Activated naive CD4-positive, alpha-beta T cell treated with anti-CD3 and anti-CD28 coated beads, Interleukin-2, amount 50 U/mL, for 72 hours (primary cell): ENCODE measurements at places on chromosomes 2 and 18.

DNA sequence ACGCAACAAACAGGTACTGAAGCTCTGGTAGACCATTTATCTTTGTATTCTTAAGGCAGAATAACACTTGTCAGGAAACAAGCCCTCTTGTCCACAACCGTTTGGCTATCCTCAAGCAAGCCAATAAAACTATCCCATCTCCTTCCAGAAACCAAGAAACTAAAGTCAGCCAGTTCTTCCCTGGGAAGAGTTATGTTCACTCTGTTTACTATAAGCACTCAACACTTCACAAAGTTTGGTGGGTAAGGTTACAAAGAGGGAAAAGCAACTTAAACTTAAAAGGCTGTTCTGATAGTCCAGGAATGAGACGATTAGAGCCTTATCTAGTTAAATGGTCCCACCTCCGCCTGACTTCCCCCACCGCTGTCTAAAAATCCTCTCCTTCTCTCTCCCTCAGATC is 25.6 kb downstream of the LRP2 start:
- DNase-seq = no peak

GRCh38 chr2:212033888-212034287 is 504.7 kb downstream of the ERBB4 start:
- DNase-seq = no peak

GRCh38 chr2:111066062-111066593 is 54.6 kb upstream of the BCL2L11 start:
- DNase-seq = no peak

DNA sequence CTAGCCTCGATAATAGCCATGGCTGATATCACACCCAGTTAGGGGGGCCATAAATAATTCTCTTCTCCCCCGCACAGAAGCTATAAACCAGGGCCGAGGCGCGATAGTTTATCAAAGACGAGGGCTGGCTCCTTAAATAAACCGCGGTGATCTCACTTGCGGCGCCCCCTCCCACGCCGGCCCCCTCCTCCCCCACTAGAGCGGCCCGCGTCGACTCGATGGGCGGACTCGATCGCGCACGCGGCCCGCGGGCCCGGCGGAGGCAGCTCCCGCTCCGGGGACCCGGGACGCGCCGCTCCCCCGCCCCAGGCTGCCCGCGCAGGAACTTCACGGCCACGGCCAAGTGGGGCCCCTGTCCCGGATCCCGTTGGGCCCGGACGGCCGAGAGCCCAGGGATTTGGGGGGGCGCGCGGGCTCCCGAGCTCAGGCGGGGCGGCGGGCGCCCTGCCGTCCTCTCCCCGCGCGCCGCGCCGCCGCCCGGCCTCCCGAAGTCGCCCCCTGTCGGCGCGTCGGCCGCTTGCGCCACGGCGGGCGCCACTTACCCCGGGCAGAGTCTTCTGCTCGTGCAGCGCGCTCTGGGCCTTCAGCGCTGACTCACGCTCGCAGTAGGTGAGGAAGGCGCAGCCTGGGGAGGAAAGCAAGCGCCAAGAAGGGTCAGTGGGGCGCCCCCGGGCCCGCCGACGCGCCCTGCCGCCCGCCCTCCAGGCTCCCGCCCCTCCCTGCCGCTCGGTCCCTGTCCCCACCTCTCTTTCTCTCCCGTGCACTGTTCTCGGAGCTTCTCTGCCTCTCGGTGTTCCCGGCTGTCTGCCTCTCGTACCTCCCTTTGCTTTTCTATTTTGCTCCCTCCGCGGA is 80.4 kb downstream of the CELF4 start:
- DNase-seq = peak; percentile 44

GRCh38 chr2:144183727-144184126 is 336.2 kb downstream of the ZEB2 start:
- peak; percentile 63 for DNase-seq

- DNase-seq = no peak
Observed at GRCh38 chr2:147490401-147491261, 354.2 kb upstream of the ACVR2A start.

DNA sequence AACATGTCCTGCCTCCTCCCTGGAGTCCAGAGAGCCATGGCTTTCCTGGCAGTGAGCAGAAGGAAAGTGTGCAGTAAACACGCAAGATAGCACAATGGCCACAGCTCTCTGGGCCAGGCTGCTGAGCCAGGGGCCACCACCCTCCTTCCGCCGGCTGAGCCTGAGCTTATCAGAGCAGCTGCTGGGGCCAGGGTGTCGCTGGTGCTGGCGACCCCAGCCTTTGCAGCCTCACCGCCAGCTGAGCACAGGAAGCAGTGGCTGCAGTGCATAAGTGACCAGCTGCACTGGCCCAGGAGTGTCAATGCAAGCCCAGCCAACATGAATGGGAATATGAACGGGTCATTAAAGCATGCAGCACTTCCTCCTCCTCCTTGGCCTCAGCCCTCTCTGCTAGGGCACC is 172.0 kb downstream of the ZFP36L2 start:
- no peak for DNase-seq

- no peak for DNase-seq
Observed at GRCh38 chr18:79521416-79522205, 125.9 kb downstream of the NFATC1 start.

GRCh38 chr2:207289295-207290018 is 123.7 kb upstream of the KLF7 start:
- DNase-seq = no peak

- no peak for DNase-seq
Observed at GRCh38 chr18:11033503-11033902, 115.9 kb downstream of the PIEZO2 start.

- no peak for DNase-seq
Observed at GRCh38 chr2:74199871-74200305, 1.5 kb downstream of the MTHFD2 start.

- DNase-seq = no peak
Observed at GRCh38 chr2:61770298-61770697, 83.6 kb downstream of the FAM161A start.

DNA sequence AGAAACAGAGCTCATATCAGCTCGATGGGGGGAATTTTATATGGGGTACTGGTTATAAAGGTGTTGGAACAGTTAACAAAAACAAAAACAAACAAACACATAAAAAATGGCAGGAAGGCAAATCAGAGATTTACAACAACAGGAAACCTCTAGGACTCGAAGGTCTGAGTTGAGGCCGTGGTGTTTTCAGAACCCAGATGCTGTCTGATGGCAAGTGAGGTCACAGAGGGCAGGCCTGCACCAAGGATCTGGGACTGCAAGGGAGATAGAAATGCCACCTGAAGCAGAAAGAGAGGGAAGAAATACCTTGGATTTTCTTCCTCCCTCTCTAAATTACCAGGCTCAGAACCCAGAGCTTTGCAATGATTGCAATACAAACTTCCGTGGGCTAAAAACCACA is 429.5 kb downstream of the ZNF521 start:
- no peak for DNase-seq

DNA sequence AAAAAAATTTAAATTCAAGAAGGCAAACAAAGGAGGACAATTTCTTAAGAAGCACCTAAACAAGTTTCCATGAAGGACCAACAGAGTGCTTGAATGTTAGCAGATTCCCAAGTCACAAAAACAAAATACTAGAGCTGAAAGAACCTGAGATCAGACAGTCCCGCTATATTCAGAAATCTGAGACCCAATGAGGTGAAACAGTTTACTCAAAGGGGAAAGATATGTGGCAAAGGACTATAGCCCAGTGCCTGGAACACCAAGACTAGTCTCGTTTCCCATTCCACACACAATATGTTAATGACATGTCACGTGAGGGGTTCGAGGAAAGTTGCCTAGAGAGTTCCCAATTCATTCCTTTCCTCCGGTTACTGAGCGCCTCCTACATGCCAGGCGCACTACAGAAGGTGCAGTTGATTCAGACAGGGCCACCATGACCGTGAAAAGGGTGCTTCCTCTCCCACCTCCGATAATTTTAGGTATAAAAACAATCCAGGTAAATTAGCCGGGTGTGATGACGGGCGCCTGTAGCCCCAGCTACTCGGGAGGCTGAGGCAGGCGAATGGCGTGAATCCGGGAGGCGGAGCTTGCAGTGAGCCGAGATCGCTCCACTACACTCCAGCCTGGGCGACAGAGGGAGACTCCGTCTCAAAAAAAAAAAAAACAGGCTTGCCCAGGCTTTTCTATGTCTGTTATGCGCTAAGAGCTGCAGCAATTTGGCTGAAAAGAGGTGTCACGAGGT is 617 bp downstream of the SRBD1 start:
- peak; percentile 4 for DNase-seq

DNA sequence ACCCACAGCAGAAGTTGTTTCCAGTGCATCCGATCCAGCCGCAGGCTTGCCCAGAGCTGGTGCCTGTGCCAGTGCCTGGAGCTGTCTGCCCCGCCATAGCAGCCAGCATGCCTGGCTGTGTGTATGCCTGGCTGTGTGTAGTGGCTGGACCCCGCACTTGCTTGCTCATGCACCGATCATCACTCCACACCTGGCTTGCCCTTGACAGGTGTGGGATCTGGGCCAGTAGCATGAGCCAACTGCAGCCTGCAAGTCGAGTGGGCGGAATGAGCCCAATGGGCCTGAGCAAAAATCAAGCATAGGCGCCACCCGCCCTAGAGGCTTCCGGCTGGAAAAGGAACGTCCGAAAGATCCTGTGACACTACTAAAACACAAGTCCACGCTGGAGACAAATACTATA is 74.5 kb downstream of the EPB41L3 start:
- no peak for DNase-seq

DNA sequence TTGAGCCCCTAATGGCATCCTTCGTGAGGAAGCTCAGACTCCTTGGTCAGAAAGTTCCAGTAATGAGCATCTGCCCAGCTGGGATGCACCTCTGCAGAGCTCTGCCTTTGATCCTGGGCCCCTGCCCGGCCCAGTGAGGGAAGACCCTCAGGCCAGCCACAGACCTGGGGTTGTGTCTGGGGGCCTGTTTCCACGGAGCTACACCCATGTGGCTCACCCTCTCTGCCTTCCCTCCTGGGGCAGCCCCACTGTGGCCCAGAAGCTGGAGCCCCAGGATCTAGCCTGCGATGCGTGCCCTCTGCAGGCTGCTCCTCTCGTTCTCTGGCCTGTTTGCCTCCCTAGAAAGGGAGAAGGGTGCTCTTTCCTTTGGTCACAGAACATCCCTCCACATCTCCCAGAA is 9.8 kb downstream of the KCNF1 start:
- no peak for DNase-seq

- DNase-seq = no peak
Observed at GRCh38 chr2:117674172-117674571, 140.3 kb upstream of the DDX18 start.

DNA sequence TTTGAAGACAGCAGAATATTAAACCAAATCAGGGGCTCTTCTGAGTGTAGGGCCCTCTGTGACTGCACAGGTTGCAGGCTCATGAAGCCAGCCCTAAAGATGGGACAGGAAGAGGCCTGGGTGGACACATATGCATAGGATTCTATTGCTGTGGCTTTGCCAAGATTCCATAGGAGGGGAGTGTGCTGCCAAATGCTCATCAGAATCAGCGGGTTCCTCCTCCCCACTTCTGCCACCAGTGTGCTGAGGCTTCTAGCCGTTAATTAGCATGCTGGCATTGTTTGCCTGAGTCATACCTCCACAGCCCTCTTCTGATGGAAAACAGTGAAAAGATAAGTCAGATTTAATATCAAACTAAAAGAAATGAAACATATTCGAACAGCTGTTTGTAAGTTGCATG is 103.9 kb upstream of the TMEFF2 start:
- DNase-seq = no peak

GRCh38 chr2:168723275-168723899 is 79.0 kb upstream of the NOSTRIN start:
- DNase-seq = no peak

- DNase-seq = no peak
Observed at GRCh38 chr2:64243081-64244036, 99.1 kb upstream of the PELI1 start.

GRCh38 chr2:232444409-232445148 is 11.4 kb upstream of the ALPI start:
- peak; percentile 82 for DNase-seq

DNA sequence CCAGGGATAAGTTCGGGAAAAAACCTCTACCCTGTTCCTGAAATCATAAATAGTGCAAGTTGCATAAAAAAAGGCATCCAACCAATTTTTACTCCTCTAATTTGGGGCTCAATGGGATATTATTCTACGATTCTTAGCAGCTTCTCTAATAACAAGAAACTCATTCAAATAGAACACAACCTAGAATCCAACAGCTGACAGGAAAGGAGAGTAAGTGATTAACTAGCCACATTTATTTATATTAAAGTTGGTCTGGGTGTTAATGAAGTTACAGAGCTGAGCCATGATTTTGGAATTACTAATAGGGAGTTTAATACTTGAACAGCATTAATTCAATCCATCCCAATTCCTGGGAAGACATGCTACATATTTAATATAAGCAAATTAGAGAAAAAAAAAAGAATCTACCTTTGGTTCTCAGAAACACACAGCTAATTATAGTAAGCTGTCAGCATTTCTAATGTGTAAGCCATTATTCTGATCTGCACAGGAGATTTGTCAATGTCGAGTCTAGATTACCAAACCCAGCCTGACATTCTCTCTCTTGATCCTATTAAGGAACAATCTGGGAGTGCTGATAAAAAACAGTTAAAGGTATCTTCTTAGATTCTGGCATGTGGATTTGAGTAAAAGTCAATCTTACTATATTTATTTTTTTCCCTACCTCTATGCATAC is 267.7 kb downstream of the NBAS start:
- no peak for DNase-seq

- no peak for DNase-seq
Observed at GRCh38 chr2:236093134-236093533, 75.1 kb downstream of the GBX2 start.

GRCh38 chr2:16037808-16038457 is 97.6 kb downstream of the MYCN start:
- DNase-seq = no peak

DNA sequence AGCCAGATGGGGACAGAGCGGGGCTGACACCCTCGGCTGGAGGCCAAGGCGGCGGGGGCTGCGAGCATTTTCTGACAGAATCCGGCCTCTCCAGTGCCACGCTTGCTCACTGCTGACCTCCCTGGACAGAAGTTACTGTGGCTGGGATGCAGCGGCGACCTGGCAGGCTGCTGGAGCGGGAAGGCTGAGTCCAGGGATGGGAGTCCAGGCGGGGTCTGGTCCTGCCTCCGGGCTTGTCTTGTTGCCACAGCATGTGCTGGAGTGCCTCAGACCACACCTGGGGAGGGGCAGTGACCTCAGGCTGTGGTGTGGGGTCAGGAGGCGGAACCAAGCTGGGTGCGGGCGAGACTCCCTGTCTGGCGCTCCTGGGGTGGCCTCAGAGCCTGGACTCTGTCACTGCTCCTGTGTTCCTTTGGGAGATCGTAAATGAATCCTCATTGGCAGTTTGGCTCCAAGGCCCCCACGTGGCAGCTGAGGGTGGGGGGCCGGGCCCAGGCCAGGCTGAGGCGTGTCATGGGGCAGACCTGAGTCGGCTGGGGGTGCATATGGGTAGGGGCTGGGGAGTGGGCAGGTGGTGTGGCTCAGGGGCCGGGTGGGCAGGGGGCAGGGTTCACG is 5.5 kb downstream of the BOK start:
- no peak for DNase-seq

GRCh38 chr2:86832334-86833096 is 29.2 kb downstream of the CD8B start:
- DNase-seq = no peak

GRCh38 chr2:191486584-191487320 is 191.2 kb upstream of the NABP1 start:
- DNase-seq = no peak
